SHP77 (cell line): ENCODE measurements at places on chromosomes 7 and 10.

- no peak for DNase-seq
Observed at GRCh38 chr10:84822931-84823630, 494.7 kb downstream of the CCSER2 start.

DNA sequence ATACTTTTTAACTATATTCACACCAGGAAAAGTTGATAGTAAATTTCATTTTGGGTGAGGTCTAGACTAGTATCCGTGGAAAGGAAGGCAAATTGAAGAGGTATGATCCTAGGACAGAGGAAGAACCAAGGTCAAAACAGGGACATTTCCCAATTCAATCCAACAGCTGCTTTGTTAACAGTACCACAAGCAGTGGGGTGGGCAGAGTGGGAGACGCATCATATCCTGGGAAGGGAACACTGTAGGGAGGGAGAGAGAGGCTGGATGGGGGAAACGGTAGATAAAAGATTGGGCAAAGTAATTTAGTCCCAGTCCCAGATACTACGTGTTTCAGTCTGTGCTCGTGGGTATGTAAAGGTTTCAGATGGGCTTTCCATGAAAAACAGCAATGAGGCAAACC, 9.2 kb upstream of the FAS start:
- DNase-seq, result no peak

DNA sequence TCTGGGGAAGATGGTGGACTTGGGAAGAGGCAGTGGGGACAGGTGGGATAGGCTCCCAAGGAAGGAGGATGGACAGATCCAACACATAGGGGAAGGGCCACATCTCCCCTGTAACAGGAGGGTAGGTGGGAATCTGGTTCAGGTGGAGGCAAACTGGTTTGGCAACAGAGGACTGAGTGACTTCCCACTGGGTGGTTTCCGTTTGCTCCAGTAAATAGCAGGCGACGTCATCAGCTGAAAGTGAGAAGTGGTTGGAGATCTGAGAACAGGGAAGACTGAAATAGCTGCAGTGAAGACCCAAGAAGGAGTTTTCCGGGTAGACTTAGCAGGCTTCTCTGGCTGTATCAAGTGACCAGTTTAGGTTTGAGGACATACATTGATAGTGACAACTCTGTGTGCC, 504.4 kb downstream of the GALNT17 start:
- DNase-seq, result no peak

DNA sequence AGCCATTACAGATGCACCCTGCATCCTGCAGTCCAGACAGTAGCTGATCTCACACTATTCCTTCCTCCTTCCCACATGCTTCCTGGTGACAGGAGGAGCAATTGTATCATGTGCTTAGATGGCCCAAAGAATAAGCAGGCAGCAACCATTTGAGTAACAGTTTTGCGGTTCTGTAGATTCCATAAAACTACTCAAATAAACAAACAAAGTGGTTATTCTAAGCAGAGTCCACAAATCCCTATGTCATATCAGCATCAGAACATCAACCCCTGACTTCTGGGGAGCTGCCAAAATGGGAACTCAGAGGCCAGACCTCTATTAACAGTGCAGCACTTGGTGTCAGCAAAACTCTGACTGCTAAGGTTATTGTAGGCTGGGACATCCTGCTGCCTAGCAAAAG, 226.0 kb downstream of the SORCS1 start:
- DNase-seq, result no peak

GRCh38 chr7:4713183-4713784, 31.2 kb downstream of the FOXK1 start:
- peak; percentile 70 for DNase-seq

DNA sequence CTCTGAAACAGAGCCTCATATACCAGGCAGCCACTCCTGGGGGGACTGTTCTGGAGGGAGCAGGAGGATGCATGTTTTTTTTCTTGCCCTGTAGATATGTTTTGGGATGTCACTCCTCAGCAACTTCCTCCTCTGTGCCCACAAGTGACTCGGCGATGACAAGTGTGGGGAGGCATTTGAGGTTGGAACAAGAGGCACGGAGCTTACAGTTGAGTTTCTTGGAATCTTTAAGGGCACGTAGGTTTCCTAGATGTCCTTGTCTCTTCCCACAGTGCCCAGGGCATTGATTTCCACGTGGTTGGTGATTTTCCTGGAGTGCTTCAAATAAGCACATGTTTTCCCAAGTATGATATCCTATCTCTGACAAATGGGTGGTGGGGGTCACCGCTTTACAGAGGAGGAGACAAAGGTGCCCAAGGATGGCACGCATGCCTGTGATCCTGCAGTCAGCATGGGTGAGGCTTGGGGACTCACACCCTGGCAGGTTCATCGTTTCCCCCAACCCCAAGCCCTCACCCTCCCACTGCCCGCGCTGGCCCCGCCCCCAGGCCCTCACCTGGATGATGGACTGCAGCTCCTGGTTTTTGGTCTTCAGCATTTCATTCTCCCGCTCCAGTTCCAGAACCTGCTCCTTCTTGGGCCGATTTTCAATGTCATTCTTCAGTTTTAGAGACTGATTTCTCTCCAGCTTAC, 95.2 kb upstream of the GNA12 start:
- no peak for DNase-seq

DNA sequence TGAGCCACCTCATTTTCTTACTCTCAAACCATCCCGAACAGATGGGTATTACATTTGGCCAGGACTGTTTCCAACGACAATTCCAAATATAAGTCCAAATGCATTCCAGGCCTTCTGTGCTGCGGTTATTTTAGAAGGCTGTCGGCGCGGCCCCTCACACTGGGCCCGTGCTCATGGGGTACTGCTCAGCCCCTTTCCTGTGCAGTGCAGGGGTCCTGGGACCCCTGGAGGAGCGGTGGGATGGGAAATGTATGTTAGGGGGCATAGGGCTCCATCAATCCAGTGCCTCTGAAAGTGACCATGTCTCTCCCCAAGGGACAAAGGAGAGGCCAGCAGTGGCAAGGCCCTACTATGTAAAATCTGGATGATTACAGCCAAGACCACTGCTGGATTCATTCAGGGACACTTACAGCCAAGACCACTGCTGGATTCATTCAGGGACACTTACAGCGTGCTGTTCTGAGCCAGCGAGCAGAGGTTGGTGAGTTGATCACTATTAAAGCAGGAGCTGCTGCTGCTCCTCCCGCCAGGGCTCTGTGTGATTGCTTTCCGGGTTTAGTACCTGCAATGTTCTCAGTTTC, 66.3 kb downstream of the CHST15 start:
- no peak for DNase-seq

DNA sequence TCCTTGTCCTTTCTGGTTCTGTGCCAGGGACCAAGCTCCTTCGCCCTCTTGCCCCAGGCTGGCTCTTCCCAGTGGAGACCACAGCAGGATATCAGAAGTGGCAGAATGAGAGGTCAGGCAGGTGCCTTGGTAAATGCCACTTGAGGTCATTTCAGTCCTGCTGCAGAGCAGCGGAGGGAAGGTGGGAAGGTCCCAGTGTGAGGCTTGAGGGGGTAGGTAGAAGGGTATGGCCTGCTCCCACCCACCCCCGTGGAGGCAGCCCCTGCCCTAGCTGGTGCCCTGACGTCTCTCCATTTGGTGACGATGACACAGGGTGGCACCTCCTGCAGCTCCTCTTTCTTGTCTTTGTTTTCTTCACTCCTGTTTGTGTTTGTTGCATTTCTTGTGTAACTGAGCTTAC, 538.8 kb downstream of the TCERG1L start:
- DNase-seq, result no peak

GRCh38 chr7:133650487-133651300, 397.8 kb downstream of the EXOC4 start:
- DNase-seq, result no peak
